Activated CD4-positive, alpha-beta T cell treated with anti-CD3 and anti-CD28 coated beads, Interleukin-2, amount 10 ng/mL, durations not matched to agents 24 days and 14 days (primary cell): ENCODE measurements at places on chromosomes 2 and 18. TPM values are rescaled to one million over a fixed set of nuclear protein-coding genes. Genes with fewer than 3 reads are reported as not detected.

GRCh38 chr2:17263570-17263968 is 254.7 kb downstream of the RAD51AP2 start:
- no peak for DNase-seq

GRCh38 chr2:29787473-29788465 is 133.6 kb downstream of the ALK start:
- DNase-seq: no peak

DNA sequence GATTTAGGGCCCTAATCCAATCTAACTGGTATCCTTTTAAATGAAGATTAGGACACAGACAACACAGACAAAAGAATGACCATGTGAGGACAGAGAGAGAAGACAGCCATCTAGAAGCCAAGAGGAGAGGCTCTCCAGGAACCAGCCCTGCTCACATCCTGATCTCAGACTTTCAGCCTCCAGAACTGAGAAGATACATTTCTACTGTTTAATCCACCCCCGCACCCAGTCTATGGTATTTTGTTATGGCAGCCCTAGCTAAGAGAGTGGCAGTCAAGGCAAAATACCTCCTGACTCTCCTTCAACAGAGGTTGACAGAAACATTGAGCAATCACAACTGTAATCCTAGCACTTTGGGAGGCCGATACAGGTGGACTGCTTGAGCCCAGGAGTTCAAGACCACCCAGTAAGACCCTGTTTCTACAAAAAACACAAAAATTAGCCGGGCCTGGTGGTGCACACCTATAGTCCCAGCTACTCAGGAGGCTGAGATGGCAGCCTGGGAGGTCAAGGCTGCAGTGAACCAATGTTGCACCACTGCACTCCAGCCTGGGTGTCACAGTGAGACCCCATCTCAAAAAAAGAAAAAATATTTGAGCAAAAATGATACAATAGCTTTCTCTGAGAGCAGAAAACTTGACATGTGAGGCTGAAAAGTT is 34.7 kb downstream of the WDR33 start:
- no peak for DNase-seq

DNA sequence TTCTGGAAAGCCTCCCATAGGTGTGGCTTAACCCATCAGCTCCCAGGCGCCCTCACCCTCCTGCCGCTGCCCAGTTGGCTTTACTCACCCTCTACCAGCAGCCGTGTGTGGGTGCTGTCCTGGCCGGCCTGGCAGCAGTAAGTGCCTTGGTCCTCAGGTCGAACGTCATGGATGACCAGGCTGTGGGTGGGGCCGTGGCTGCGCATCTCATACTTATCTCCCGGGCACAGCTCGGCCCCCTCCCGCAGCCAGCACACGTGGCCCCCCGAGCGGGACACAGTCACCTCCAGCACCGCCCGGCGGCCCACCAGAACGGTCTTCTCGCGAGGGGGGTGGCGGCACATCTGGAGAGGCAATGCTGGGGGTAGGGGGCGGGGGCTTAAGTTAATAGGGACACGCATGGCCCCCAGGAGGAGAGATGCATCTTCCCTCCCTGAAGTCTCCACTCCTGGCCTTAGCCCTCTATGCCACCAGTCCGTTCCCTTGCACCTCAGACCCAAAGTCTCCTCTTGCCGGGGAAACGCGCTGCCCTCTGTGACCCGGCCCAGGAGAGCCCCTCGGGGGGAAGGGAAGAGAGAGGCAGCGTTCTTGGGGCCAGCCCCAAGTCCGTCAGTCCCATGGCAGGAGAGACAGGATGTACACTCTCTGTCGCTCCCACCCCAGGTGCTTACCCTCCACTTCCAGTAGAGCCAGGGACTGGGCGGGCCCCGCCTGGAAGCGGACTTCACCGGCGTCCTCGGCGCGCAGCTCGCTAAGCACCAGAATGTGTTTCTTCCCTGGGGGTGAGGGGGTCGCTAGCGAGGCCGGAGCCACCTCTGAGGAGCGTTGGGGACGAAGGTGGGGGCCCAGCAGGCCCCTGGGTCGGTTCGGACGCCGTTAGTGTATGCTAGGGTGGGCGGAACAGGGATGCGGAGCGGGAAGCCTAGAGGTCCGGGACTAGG is 7.9 kb downstream of the TMEM198 start:
- DNase-seq: no peak

DNA sequence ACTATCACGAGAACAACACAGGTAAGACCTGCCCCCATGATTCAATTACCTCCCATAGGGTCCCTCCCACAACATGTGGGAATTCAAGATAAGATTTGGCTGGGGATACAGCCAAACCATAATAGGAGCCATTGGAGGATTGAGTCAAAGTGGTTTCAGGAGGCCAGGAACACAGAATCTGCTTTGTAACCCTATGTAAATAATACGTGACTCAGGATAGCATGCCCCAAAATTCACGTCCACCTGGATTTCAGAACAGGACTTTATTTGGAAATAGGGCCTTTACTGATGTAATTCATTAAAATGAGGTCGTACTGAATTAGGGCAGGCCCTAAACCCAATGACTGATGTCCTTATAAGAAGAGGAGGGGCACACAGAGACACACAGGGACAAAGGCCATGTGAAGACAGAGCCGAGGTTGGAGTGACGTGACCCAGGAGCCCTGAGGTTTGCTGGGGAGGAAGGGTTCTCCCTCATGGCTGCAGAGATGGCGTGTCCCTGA is 16.0 kb upstream of the CNDP2 start:
- DNase-seq: no peak

GRCh38 chr2:24833821-24834732 is 40.9 kb downstream of the CENPO start:
- DNase-seq: no peak

DNA sequence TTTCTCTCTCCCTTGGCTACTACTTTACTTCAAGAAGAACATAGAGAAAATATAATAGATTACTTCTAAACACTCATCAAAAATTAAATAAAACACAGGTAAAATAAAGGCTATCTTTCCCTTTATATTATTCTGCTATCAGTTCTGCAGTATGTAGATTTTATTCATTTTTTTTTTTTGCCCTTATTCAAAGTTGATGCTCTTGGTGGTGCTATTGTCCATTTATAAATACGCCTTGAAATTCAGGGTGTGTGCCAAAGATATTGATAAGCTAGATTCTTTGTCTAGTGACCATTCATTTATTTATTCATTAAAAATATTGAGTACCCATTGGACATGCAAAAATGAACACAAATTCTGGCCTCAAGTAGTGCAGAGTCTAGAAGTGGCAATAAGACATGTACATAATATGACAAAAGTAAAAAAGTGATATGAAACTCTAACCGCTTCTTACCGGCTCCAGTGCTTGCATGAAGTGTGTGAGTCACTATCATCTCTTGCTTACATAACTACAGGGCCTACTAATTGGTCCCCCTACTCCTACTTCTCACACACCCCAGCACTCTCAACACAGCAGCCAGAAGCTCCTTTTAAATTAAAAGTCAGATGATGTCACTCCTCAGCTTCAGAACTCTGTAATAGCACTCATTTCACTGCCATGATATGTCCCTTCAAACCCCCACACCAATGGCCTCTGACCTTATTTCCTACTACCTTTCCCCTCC is 208.3 kb upstream of the FANCL start:
- no peak for DNase-seq

GRCh38 chr18:32918692-32919250 is 145.9 kb upstream of the KLHL14 start:
- DNase-seq: no peak

- no peak for DNase-seq
Measured at GRCh38 chr2:117935954-117936353, 77.9 kb downstream of the CCDC93 start.

DNA sequence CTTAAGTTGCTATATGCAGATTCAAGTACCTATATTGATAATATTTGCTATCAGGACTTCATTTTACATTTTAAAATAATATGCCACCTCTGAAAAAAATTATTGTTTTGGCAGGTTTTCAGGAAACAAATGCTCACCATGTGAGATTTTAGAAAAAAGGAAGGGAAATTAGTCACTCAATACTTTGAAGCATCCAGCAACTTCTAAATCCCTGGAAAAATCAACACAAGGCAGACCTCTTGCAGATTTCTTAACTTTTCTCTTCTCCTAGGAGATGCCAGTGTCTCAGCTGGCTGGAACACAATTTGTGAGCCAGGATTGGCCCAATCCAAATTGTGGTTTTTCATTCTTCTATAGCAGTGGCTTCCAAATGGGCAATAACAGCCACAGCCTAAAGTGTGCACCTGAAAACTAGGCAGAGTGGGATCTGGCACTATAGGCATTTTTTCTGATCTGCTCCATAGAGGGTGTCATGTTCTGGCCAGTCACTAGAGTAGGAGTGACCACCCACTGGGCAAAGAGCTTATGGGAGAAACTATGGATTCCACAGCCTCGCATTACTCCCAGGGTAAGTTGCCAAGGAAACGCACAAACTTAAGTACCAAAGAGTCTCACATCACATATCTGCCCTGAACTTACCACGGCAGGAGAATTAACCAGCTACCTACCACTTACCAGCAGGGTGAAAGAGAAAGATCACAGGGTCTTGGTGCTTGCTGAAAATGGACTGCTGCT is 28.1 kb upstream of the THOC1 start:
- no peak for DNase-seq

DNA sequence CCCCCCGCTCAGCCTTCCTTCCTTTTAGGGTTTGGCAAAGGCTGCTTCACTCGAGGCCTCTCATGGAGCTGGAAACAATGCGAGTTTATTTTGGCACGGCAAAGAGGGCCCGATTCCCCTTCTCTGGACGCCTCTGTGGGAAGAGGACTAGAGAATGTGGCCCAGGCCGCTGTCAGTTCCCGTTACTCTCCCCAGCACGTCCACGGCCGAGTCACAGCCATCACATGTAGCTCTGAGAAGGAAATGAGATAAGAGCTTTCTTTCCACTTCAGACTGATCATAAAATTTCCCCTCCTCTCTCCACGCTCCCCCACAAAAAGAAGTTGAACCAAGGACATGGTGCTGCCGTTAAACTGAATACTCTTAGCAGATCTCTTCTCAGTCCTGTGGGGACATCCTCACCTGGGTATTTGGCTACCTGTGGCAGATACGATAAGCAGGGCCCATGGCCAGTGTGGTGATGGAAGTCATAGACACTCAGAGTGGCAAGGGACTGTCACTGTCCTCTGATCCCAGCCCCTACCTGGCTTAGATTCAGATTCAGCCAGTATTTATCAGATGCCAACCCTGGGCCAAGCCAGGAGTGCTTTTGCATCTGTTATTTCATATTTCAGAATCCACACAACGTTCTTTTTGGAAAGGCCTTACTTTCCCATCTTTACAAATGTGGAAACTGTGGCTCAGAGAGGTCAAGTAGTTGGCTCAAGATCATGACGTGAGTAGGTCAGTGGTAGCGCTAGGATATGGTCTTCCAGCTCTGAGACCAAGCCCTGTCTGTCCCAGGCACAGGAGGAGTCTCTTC is 101.2 kb downstream of the MCFD2 start:
- DNase-seq: no peak

- DNase-seq: no peak
Measured at GRCh38 chr18:36175481-36175880, 11.8 kb upstream of the MOCOS start.

DNA sequence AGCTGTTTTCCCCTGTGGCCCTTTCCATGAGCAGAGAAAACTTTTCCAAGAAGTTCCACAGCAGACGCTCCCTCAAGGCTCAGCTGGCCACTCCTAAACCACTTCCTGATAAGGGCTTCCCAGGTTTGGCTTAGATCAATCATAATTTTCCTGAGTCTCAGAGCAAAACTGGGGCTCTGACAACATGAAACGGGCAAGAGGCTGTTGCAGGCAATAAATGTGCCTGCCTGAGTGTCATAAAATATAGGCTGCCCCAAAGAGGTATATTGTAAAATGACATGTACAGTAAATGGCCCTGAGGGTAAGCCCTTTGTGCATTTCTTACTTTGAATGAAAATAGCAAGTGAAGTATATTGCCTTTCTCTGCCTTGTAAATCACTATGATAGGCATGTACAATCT is 105.6 kb upstream of the UXS1 start:
- DNase-seq: no peak

DNA sequence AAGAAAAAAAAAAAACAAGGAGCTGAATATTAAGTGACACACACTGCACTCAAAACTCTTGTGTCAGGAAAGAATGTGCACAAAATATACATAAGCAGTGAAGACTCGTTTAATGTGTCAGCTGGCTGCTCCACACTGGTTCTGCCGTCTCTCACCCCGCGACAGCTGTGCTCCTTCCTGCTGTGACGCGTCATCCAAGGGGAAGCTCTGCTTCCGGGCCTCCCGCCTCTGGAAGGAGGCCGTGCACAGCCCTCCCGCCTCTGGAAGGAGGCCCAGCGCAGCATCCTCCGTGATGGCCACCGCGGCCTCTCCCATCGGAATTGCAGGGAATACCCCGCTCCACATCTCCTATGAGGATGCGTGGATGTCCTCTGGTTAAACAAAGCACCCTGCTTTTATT is 151.0 kb downstream of the HDAC4 start:
- no peak for DNase-seq

DNA sequence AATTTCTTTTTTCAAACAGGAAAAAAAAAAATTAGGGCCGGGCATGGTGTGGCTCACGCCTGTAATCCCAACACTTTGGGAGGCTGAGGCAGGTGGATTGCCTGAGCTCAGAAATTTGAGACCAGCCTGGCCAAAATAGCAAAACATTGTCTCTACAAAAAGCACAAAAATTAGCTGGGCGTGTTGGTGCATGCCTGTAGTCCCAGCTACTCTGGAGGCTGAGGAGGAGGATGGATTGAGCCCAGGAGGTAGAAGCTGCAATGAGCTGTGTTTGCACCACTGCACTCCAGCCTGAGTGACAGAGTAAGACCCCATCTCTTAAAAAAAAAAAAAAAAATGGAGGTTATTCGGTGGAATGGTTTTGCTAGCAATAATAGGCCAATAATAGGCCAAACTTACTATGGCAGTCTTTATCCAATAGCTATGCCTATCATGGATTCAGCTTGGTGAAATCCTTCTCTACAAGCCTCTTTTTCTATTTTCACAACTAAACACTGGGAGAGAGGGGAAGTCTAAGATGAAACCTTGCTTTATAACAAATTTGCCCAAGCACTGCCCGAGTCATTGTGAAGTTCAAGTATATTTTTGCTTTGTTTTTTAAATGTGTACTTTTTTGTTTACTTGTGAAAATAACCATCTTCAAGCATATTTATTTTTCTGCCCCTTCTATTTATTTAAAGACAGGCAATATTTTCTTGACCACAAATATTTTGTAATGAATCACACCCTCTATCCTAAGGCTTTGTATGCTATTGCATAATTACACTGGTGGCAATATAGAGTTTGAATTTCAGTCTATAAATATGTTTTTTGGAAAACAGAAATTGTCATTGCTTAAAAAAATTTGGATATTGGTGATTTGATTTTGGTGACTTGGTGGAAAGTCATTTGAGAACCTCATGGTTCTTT is 20.0 kb upstream of the KYNU start:
- no peak for DNase-seq

DNA sequence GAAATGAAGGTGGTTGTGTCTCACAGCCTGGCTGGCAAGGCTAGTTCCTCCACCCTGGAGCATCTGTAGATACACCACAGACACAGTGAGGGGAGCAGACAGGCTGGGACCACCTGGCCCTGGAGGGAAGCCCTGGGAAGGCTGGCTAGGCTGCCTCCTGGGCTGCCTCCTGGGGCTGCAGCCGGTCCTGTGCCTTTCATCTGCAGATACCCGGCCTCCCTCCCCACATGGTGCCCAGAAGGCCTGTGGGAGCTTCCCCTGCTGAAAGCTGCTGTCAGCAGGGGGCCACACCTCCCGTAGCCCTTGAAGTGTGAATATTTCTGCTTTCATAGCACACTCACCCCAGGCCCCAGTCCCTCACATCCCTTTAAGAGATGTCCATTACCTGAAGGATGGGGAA is 37.6 kb downstream of the SDC1 start:
- DNase-seq: no peak

The BOLL gene
- not detected in 2 replicates for total RNA-seq

The AQP4 gene
- not detected in 2 replicates for total RNA-seq

The ITGB6 gene
- not detected in 2 replicates for total RNA-seq

The POTEJ gene
- not detected in 2 replicates for total RNA-seq

The FBLN7 gene
- 26.8 and 28.7 TPM in 2 replicates for total RNA-seq

The VSNL1 gene
- total RNA-seq: not detected in 2 replicates

The SP110 gene
- 137 and 148 TPM in 2 replicates for total RNA-seq
